ENCODE measurements at places on chromosomes 1 and 21.

GRCh38 chr1:118117521-118117920 lies 67.5 kb downstream of the SPAG17 start:
- no peak for DNase-seq

DNA sequence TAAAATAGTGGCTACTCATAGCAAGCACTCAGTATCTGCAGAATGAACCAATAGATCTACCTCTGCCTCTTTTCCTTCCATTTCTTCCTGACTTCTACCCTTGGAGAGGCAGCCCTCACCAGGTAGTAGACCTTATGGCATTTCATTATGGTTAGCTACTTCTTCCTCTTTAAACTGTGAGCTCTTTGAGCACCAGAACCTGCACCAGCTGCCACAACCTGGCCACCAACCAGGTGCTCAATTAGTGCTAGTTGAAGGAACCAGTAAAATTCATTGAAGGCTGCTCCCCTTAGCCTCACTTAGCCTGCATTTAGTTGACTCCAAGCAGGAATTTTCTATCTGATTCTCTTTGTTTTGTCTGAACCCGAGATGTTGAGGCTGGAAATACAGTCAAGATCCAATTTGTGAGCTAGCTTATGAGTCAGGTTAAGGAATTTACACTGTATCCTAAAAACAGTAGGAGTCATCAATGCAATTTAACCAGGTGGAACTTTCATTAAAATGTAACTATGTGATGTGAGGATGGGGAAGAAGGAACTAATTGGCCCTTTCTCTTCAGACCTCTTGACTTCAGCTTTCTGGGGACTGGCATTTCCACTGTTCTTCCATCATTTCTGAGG lies 81.5 kb upstream of the UBE2U start:
- peak; percentile 60 for DNase-seq

DNA sequence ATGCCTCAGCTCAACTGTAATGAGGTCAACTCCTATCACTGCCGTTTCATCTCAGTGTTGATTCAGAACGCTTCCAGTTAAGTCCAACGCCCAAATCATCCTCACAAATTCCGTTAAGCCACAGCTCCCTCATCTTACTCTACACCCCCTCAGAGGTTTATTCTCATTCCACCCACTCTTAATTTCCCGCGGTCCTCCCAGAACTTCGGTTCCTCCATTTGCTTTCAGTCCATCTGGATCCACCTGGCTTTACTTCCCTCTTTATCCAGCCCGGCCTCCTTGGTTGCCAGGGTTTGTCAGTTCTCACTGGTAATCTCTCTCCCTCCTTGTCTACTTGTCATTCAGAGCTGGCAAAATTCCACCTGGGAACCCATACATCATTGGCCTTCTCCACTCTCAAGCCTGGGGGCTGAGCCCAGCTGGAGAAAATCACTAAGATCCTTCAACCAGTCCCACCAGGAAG lies 51.3 kb upstream of the RUNX1 start:
- no peak for DNase-seq

GRCh38 chr1:218317061-218317460 lies 28.1 kb upstream of the TGFB2 start:
- no peak for DNase-seq

All from mammary epithelial cell (primary cell).